ENCODE measurements at places on chromosomes 7 and 10.

DNA sequence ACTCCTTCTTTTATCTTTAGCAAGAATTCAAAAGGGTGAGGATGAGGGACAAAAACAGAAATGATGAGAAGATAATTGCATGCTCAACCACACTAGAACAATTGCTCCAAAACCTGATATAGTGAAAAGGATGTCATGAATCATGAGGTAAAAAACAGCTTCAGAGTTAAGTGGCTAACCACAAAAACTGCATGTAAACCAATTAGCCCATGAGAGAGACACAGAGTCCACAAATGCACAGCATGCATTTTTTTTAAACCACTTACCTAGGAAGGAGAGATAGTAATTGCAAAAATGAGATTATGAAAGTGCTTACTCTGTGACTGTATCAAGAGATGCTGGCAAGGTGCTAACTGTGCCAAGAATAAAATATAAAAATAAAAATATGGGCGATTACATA lies 132.9 kb downstream of the MBL2 start:
- no peak for DNase-seq

DNA sequence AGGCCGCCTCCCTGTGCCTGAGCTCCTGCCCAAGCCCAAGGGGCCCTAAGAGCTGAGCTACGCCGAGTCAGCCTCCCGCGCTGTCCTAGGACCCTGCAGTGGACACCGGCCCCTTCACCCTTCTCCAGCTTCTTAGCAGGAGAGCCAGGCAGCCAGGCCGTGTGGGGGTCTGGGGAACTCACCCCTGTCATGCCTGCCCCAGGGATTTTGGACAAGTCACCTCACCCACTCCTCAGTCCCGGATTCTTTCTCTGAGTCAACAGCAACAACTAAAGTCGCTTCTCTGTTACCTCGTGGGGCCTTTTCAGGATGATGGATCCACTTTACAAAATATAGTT lies 79.3 kb downstream of the MKI67 start:
- peak; percentile 51 for DNase-seq

GRCh38 chr7:44210107-44210506 lies 9.3 kb downstream of the YKT6 start:
- DNase-seq, result peak; percentile 25

- DNase-seq, result no peak
Observed at GRCh38 chr7:19783541-19783940, 10.1 kb upstream of the TMEM196 start.

DNA sequence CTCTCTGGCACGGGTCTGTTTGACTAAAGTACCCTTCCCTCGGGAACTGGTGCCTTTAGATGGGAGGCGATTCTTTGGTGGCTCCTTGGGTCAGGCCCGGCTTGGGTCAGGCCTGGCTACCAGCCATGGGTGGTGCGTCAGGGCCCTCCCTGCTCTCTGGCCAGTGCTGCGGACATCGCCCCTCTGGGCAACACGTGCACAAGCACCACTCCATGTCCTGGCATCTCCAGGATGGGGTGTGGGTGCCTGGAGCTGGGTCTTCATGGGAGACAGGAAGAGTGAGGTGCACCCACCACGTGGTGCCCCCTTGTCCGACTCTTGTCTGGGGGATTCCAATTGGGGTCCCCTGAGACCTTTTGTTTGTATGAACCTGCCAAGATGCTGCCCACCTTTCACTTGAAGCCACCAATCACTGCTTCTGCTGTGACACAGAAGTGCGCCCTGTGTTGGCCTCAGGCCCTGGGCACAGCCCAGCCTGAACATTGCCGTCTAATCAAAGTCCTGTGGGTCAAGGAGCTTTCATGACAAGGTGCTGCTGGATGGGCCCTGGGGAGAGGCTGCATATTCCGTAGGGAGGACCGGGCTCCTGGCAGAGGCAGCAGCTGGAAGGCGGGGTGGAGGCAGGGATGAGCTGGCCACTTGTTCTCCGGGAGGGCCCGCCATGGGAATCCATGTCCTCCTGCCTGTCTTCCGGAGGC lies 11.1 kb upstream of the PWWP2B start:
- DNase-seq, result peak; percentile 41

DNA sequence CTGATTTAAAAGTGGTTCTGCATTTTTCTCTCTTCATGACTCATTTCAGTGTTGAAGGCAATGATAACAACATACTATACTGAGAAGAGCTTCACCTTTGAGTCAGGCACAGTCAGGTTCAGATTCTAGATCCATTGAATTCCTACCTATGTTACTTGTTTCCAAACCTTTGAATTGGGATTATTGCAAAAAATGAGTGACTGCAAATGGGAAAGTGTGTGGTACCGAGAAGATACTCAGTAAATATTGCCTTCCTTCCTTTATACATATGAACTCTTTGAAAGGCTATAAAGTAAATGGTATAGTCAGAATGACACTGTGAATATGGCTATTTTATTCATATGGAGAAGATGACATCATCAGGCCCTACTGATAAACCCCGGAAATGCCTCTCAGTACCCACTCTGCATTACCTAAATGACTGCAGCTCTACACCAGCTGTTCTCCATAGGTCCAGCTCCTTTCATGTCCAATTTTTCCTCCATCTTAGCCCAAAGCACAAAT lies 66.7 kb upstream of the FGL2 start:
- no peak for DNase-seq

DNA sequence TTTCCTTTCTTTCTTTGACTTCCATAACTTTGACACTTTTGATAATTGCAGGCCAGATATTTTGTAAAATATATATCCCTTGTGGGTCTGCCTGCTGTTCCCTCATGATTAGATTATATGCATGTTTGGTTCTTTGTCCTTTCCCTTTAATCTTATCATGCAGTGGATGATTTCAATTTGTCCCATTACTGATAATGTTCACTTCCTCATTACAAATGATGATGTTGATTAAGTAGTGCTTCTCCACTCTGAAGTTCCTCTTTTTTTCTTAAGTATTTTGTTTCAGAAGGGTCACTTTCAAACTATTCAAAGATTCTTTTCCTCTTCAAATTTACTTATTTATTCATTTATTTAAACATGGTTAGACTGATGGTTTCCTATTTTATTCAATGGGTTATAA lies 898.1 kb downstream of the XPNPEP1 start:
- DNase-seq, result no peak

All from RWPE2 (cell line).